H1 (cell line): ENCODE measurements at places on chromosomes 1 and 21.

DNA sequence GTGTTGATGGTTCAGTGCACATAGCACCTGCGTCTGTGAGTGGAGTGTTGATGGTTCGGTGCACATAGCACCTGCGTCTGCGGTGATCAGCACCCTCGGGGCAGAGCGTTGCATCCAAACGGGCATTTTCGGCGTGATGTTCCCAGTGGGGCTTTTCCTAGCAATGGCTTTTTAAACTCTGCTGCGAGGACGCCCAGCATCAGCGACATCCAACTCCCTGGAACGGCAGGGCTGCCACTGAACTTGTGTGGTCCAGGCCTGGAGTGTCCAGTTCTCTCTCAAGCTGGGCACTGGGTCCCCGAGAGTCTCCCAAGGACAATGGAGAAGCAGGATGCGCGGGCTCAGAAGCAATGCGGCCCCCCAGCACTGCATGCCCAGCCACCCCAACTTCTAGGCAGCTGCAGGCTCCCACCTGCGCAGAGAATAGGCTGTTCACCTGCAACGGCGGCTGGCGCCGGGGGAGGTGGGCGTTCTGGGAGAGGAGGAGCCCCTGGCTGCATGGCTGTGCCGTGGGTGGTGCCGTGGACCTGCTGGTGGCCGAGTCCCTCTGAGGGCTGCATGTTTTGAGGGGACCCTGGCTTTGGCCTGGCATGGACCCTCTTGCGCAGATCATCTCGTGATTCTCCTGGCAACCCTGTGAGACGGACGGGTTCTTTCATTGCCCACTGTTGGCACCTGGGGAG lies 10.1 kb upstream of the C1orf174 start:
- H3K27me3 ChIP-seq: no peaks in the 10 kb centered on the region
- H3K27ac ChIP-seq: no peak overlapping the region

GRCh38 chr1:23554127-23554480 lies 5.2 kb downstream of the ID3 start:
- no peaks in the 10 kb centered on the region for H3K27me3 ChIP-seq
- DNase-seq: no peak
- H3K27ac ChIP-seq: peak overlapping the region; percentile 80

- H3K27me3 ChIP-seq: no peaks in the 10 kb centered on the region
- no peaks in the 10 kb centered on the region for H3K4me1 ChIP-seq
- no peaks in the 10 kb centered on the region for H3K36me3 ChIP-seq
- H3K4me3 ChIP-seq: no peak overlapping the region
- peak; percentile 52 for DNase-seq
- H3K27ac ChIP-seq: no peak overlapping the region
These were observed 36.0 kb upstream of the DISC1 start for GRCh38 chr1:231590453-231591198.

- H3K4me1 ChIP-seq: no peaks in the 10 kb centered on the region
- no peak overlapping the region for H3K27ac ChIP-seq
- H3K36me3 ChIP-seq: no peaks in the 10 kb centered on the region
- no peak overlapping the region for H3K4me3 ChIP-seq
- no peaks in the 10 kb centered on the region for H3K27me3 ChIP-seq
- DNase-seq: peak; percentile 7
These were observed 16.1 kb upstream of the EDARADD start for GRCh38 chr1:236377832-236378535.

- no peaks in the 10 kb centered on the region for H3K36me3 ChIP-seq
- no peaks in the 10 kb centered on the region for H3K27me3 ChIP-seq
- no peak overlapping the region for H3K27ac ChIP-seq
- no peak for DNase-seq
- no peak overlapping the region for H3K4me3 ChIP-seq
These were observed 111.1 kb downstream of the BRINP2 start for GRCh38 chr1:177281901-177282300.

DNA sequence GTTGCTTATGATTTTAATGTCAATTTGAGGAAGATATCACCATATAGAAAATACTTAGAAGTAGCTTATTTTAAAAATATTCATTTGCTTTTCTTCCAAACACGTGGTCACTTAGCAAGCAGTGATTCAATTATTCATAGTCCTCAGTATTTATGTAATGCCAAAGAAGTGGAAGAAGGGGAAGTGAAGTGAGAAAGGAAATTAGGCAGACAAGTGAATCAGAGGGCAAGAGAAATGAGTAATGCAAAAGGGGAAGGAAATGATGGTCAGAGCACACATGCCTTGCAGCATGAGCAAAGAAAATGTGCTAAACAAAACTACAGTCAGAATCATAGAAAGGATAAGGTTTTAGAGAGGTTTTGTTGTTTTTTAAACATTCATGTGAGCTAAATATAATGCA lies 31.8 kb downstream of the SDCCAG8 start:
- peaks cover 3% of the 10 kb centered on the region for H3K4me1 ChIP-seq
- no peak for DNase-seq
- no peak overlapping the region for H3K4me3 ChIP-seq

DNA sequence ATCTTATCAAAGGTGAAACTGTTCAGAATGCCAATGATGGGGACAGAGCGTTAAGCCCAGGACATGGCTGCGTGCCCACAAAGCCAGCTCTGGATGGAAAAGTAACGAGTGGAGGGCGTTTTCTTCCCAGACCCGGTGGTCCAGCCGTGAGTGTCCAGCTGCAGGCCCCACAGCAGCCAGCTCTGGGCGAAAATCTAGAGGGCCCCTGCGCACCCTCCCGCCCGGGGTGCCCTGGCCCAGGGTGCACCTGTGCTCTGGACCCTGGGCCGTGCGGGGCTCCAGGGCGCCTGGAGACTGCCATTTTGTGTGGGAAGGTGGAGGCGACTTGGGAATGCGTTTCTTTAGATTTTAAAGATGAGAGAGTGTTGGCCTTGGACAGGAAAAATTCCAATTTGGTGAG lies 58.8 kb downstream of the SKI start:
- no peak overlapping the region for H3K4me3 ChIP-seq
- no peaks in the 10 kb centered on the region for H3K27me3 ChIP-seq
- H3K36me3 ChIP-seq: no peaks in the 10 kb centered on the region
- DNase-seq: no peak
- no peak overlapping the region for H3K27ac ChIP-seq

- H3K36me3 ChIP-seq: no peaks in the 10 kb centered on the region
- H3K4me3 ChIP-seq: no peak overlapping the region
- peaks cover 4% of the 10 kb centered on the region; the same call in 1 of the 2 replicates for H3K4me1 ChIP-seq
- H3K27ac ChIP-seq: no peak overlapping the region
These were observed 21.2 kb downstream of the MACO1 start for GRCh38 chr1:25451908-25452307.

GRCh38 chr1:225366552-225366951 lies 61.3 kb downstream of the LBR start:
- H3K4me3 ChIP-seq: no peak overlapping the region
- no peaks in the 10 kb centered on the region for H3K4me1 ChIP-seq
- no peaks in the 10 kb centered on the region for H3K36me3 ChIP-seq
- no peak for DNase-seq
- peaks cover 14% of the 10 kb centered on the region for H3K27me3 ChIP-seq
- H3K27ac ChIP-seq: no peak overlapping the region

DNA sequence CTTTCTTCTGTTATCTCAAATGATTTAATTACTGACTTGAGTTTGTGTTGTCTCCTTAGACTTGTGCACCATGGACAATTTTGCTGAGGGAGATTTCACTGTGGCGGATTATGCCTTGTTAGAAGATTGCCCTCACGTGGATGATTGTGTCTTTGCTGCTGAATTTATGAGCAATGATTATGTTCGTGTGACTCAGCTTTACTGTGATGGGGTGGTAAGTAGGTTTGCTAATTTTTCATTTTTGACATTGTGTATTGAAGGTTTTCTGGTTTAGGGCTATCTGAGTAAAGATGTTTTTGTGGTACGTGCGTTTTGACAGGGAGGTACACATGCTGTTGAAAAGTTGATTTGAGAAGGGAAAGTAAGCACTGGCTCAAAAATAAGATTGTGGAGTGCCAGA lies 14.1 kb downstream of the TTC3 start:
- no peaks in the 10 kb centered on the region for H3K27me3 ChIP-seq
- H3K4me3 ChIP-seq: no peak overlapping the region
- no peak overlapping the region for H3K27ac ChIP-seq
- no peaks in the 10 kb centered on the region for H3K4me1 ChIP-seq

- peaks cover 4% of the 10 kb centered on the region; the same call in 1 of the 2 replicates for H3K4me1 ChIP-seq
- no peaks in the 10 kb centered on the region for H3K36me3 ChIP-seq
- H3K27ac ChIP-seq: no peak overlapping the region
- H3K4me3 ChIP-seq: no peak overlapping the region
- H3K27me3 ChIP-seq: no peaks in the 10 kb centered on the region; the same call in 1 of the 2 replicates
These were observed 32.3 kb downstream of the CCN1 start for GRCh38 chr1:85612704-85613361.

GRCh38 chr1:43861988-43862735 lies 71.4 kb upstream of the ARTN start:
- no peak overlapping the region for H3K4me3 ChIP-seq
- H3K27me3 ChIP-seq: no peaks in the 10 kb centered on the region
- H3K27ac ChIP-seq: no peak overlapping the region

DNA sequence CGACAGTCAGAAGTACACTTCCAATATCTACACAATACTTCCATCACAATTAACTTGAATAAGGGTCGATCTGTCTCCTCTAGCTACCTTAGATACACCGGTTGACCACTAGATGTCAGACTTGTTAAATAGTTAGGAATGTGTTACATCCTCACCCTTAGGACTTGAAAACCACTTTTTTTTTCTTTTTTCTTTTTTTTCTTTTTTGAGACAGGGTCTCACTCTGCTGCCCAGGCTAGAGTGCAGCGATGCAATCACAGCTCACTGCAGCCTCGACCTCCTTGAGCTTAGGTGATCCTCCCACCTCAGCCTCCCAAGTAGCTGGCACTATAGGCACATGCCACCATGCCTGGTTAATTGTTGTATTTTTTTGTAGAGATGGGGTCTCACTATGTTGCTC lies 120.4 kb upstream of the GREM2 start:
- H3K27me3 ChIP-seq: no peaks in the 10 kb centered on the region
- H3K27ac ChIP-seq: no peak overlapping the region
- DNase-seq: no peak
- no peaks in the 10 kb centered on the region for H3K36me3 ChIP-seq
- no peak overlapping the region for H3K4me3 ChIP-seq

DNA sequence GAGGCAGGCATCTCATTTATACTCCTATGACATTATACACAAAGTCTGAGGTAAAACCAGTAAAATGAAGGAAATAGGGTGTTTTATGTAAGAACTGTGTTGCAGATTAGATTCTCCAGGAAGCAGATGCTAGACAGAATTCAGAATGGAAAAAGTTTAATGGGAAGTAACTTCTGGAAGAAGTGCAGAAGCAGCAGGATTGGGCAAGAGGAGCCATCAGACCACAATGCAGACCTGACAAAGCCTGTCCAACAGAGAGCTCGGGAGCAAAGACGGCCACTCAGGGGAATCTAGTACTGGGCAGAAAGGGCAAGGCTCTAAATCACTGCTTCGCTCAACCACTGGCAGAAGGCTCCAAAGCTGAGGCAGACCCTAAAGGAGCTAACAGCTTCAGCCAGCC lies 33.7 kb downstream of the FBXO42 start:
- no peak overlapping the region for H3K4me3 ChIP-seq
- DNase-seq: no peak
- no peak overlapping the region for H3K27ac ChIP-seq
- no peaks in the 10 kb centered on the region for H3K27me3 ChIP-seq
- H3K4me1 ChIP-seq: no peaks in the 10 kb centered on the region
